T-helper 2 cell treated with Interferon-gamma antibody and Interleukin-4, amounts not matched to agents 5 μg/mL and 100 μg/mL, for 36 hours (primary cell): ENCODE measurements at places on chromosomes 12 and 14.

DNA sequence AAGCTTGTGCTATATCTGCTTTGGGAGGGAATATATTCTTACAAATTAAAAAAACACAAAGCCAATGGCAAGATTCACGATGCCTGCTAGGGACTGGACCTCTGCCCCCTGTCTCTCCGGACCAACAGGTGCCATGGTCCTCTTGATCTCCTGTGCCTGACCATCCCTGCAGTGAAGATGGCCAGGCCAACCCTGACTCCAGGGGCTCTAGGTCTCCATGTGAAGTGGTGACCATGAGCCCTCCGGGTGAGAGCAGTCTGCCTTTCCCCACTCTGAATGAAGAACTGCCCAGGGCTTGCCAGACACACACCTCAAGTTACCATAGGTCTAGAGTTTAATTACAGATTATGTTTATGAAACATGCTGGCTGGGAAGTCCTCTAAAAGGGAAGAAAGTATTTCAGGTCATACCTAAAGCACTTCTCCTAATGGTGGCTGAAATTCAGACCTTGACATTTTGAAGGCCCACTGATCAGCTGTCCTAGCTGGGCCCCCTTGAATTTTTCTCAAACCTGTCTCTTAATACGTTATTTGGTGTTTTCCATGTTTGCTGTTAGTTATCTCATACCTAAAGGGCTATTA is 1.4 kb downstream of the ARHGDIB start:
- no peak for DNase-seq

DNA sequence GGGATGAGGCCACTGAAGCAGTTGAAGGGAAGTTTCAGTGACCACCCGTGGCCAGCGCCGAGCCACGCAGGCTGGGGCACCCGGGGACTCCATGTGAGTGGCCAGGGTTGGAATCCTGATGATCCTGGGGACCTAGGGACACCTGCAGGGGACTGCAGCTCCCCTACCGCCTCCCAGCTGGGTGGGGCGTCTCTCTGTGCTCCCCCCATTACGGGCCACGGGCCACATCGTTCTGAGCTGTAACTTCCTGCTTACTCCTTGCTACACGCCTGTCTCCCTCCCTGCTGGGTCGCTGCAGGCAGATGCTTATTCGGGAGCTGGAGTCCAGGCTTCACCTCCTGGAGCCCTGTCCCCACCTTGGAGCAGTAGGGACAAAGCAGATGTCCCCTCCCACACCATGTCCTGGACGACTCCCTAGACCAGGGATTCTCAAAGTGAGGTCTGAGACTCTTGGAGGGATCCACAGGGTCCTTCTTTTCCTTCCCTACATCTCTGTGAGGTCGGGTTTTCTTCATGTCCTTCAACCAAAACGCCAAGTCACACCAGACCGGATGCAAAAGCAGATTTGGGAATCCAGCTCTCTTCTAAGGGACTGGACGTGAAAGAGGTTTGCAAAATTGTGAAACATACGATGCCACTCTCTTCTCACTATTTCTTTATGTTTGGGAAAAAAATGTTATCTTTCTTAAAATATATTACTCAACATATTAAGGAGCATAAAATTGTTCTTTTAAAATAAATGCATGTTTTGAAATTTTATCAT is 85.9 kb upstream of the NCOR2 start:
- no peak for DNase-seq

- DNase-seq: no peak
These were observed 22.9 kb downstream of the PCBP2 start for GRCh38 chr12:53474819-53475218.

GRCh38 chr12:91072931-91073330 is 15.1 kb upstream of the KERA start:
- DNase-seq: no peak

DNA sequence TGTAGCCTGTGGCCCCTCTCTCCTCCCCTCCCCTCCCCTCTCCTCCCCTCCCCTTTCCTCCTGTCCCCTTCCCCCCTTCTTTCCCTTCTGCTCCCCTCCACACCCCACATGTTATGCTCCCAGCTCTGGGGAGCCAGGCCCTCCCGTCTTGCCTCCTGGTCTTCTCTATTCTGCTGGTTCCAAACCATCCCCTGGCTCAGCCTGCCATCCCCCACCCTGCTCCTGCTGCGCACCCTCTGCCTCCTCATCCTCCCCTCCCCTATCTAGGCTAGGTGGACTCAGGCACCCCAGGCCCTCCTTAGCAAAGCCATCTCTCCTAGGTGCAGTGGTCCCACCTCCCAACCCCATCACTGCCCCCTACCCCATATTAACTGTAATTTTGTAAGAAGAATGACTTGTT is 99.5 kb downstream of the CALM1 start:
- no peak for DNase-seq

DNA sequence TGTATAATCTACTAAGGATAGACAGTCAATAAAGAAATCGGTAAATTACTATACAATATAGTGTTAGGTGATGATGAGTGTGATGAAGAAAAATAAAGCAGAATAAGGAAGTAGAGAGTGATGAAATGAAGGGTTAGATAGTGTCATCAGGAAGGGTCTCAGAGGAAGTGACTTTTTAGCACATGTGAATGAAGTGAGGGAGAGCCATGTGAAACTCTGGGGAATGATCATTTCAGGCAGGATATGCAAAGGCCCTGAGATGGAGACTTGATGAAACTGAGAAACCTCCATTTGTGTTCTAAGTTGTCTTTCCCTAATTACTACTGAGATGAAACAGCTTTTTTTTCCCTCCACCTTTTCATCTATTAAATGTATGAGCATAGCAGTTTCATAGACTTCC is 19.4 kb upstream of the GNPTAB start:
- DNase-seq: no peak

DNA sequence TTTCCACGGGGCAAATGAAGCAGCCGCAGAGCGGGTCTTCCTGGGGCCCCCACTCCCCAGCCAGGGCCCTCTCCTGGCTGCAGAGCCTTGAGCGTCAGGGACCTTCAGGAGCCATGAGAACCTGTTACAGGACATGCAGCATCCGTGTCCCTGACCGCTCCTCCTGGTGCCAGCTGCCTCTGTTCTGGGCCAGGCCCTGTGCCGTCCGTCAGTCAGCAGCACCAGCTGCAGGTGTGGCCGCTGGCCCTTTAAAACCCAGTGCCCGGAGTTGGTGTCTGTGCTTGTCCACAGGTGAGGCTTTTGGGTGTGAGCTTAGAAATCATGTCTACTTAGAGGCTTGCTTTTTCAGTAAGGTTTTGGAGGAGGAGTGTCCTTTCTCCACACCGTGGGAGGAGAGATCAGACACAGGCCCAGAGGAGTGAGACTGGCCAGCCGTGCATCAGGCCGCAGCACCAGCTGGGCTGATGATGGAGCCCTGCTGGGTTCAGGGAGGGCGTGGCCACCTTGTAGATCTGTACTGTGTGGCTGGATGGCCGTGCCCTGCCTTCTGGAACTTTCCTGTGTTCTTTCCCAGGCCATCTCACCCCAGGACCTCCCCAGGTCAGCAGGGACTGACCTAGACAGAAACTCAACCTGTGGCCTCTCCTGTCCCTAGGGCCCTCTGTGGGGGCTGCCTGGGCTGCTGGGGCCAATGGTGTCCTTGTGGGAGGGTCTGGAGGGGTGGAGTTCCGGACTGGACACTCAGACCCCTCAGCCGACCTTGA is 27.1 kb downstream of the AACS start:
- no peak for DNase-seq
